Spinal cord (tissue), 10 donors: ENCODE measurements at places on chromosomes 6 and 20. TPM values are rescaled to one million over a fixed set of nuclear protein-coding genes. Genes with fewer than 3 reads are reported as not detected.

Gene HLA-DRB5
- polyA plus RNA-seq, result 1.8 TPM

Gene SMLR1
- 0.21 TPM for polyA plus RNA-seq

Gene MDN1
- 40.2 TPM for polyA plus RNA-seq

Gene POPDC3
- 4.9 TPM for polyA plus RNA-seq

Gene RAB5IF
- 74.6 TPM for polyA plus RNA-seq

Gene BMP7
- polyA plus RNA-seq, result 67.9 TPM

Gene SIGLEC1
- 0.71 TPM for polyA plus RNA-seq

Gene LY6G6F
- not detected for polyA plus RNA-seq

Gene STX11
- polyA plus RNA-seq, result 0.84 TPM

Gene OSER1
- polyA plus RNA-seq, result 31.4 TPM

Gene ULBP2
- polyA plus RNA-seq, result 1.9 TPM

Gene MRAP2
- polyA plus RNA-seq, result 8.4 TPM

Gene CST2
- polyA plus RNA-seq, result not detected

Gene ADGRF4
- polyA plus RNA-seq, result not detected

Gene RNF182
- 29.2 TPM for polyA plus RNA-seq

Gene RNF39
- 2.3 TPM for polyA plus RNA-seq

Gene MYB
- polyA plus RNA-seq, result 2.0 TPM

Gene TMEM200A
- polyA plus RNA-seq, result 12.4 TPM

Gene NCOA3
- polyA plus RNA-seq, result 25.6 TPM

Gene TXLNB
- 2.2 TPM for polyA plus RNA-seq

Gene PRSS16
- polyA plus RNA-seq, result 1.3 TPM

Gene CNBD2
- 0.41 TPM for polyA plus RNA-seq

Gene BEND6
- 64.8 TPM for polyA plus RNA-seq

Gene HEY2
- polyA plus RNA-seq, result 28.0 TPM

Gene CCN5
- 0.50 TPM for polyA plus RNA-seq
